Epithelial cell of proximal tubule (primary cell): ENCODE measurements at places on chromosomes 13 and 19. TPM values are rescaled to one million over a fixed set of nuclear protein-coding genes. Genes with fewer than 3 reads are reported as not detected.

TEX29 gene
- total RNA-seq = not detected in 2 replicates

ZNF135 gene
- 1.7 and 3.5 TPM in 2 replicates for total RNA-seq

CPB2 gene
- not detected in 2 replicates for total RNA-seq

LGALS14 gene
- total RNA-seq = not detected in 2 replicates

ZNF728 gene
- total RNA-seq = not detected in 2 replicates

IZUMO4 gene
- 1.0 and 5.2 TPM in 2 replicates for total RNA-seq

CALR3 gene
- total RNA-seq = not detected in 2 replicates

ATP4B gene
- not detected in 2 replicates for total RNA-seq

CEACAM7 gene
- total RNA-seq = not detected in 2 replicates

SERTM1 gene
- total RNA-seq = not detected in 2 replicates

TMEM38A gene
- total RNA-seq = 2.2 and 3.5 TPM in 2 replicates

ANKRD24 gene
- not detected in 2 replicates for total RNA-seq

NFILZ gene
- not detected in 2 replicates for total RNA-seq

IRS2 gene
- 14.0 and 14.5 TPM in 2 replicates for total RNA-seq

HS6ST3 gene
- 0.07 and 0.29 TPM in 2 replicates for total RNA-seq

GRCh38 chr13:28161370-28161769 lies 23.0 kb downstream of the PAN3 start:
- no peak for DNase-seq

DNA sequence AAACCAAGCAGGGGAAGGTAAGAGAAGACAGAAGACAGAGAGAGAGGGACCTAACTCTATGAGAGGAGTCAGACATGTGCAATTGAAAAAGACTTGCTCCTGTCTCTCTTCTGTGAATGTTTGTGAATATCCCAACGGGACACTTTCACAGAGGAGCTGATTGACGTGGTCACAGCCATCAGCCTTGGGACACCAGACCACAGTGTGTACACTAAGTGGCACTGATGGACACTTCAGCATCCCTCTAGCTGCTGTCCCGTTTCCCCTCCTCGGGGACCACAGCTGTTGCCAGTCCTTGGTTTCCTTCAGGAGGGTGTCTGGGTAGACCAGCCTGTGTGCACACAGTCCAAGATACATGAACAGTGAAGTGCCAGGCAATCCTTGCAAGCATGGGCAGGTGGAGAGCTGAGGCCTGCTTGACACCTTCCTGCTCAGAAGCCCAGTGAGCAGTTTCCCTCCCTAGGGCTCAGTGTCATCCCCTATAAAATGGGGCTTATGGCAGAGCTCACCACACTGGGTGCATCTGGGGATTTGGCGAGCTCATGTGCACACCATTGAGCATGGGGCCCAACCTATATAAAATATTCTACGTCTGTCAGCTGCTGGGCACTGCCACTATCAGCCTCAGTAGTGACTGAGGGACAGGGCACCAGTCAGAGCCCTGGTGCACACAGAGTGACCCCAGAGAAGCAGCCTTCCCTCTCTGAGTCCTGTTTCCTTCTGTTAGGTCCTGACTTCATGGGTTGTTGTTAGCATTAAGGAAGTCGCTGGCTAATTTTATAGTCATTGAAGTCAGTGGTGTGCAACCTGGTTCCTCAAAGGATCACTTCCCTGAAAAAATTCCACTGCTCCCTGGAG lies 4.3 kb upstream of the USF2 start:
- no peak for DNase-seq

DNA sequence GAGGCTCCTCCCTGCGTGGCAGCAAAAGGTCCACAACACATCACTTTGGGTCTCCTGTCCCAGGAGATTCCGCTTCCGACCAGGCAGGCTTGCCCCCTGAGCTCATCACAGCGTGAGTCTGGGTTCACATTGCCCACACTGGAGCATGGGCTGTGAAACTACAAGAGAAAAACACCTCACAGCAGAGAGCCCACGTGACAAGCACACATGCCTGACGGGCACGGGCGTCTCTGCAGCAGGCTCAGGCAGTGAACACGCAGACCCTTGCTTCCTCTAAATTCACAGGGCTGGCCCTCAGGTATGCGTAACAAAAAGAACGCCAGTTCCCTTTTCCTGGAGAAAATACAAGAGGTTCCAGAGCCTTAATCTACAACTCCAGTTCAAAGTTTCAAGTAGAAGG lies 41.9 kb downstream of the RASA3 start:
- DNase-seq = no peak

- DNase-seq = no peak
Measured at GRCh38 chr19:13382633-13382938, 123.7 kb downstream of the CACNA1A start.

GRCh38 chr13:41220401-41220800 lies 26.0 kb upstream of the KBTBD7 start:
- DNase-seq = peak; percentile 35

DNA sequence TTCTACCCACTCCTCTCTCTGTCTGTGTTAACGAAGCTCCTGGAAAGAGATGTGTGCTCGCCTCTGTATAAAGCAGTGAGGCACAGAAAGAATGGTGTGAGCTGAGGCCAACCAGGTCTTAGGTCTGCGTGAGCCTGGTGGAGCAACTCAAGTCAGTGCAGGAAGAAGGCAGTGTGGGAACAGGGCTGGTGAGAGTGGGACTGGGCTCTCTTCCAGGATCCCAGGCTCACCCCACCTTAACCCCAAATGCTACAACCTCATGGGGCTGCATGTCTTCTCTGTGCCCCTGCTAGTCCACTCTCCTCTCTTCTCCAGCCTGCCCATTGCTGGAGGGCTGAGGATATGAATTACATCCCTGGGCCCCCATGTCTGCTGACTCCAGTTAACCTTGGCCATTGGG lies 127.4 kb downstream of the DCT start:
- DNase-seq = no peak

DNA sequence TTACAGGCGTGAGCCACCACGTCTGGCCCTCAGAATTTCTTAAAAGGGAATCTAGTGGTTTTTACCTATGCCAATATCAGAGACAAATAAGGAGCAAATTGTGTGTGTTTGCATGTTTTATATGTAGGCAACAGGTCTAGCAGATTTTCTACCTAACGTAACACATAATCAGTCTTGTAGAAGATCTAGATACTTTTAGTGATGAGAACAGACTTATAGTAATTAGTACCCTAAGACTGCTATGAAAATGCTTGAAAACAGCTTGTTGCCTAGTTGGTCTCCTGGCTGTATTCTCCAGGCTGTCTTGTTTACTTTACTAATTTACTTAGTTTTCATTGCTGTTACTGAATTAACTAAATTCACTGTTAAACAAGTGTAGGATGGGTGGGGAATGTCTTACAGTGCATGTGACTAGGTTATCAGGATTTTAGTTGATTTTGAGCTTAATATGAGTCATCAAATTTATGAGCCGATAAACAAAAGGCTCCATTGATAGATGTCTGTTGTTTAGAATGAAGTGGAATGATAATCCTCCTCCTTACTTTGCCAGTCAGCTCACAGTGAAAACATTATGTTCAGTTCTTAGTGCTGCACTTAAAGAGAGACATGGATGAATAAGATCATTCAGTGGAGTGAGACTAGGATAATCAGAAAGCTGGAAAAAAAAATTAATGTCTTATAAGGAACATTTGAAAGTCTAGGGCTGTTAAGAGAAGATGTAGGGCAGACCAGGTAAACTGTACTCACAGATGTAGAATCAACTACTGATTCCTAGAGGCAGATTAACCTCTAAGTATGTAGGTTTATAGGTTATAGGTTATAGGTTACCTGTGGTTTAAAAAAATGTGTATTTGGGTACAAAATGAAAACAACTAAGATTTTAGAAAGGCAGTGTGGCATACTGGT lies 22.4 kb downstream of the GTF2F2 start:
- DNase-seq = no peak

GRCh38 chr19:1084024-1084868 lies 10.9 kb downstream of the POLR2E start:
- no peak for DNase-seq

GRCh38 chr13:96090240-96091101 lies 564 bp downstream of the HS6ST3 start:
- DNase-seq = no peak

- DNase-seq = no peak
Measured at GRCh38 chr13:35470671-35471661, 5.5 kb downstream of the MAB21L1 start.

DNA sequence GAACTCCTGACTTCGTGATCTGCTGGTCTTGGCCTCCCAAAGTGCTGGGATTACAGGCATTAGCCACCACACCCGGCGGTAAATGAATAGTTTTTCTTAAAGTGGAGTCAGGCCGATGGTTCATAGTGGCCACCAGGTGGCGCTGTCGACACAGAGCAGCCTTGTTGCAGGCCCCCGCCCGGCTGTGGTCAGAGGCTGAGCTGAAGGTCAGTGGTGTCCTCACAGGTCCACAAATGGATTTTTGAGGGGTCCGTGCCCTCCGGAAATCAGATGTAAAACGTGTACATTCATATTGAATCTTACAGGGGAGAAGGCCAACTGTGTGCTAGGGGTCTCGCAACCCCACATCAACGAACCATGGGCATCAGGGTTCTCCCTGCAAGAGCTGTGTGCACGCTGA lies 13.4 kb upstream of the WDR18 start:
- no peak for DNase-seq

- DNase-seq = peak; percentile 43
Measured at GRCh38 chr13:74675182-74675581, 541.0 kb upstream of the KLF12 start.

- DNase-seq = peak; percentile 53
Measured at GRCh38 chr19:10334588-10335351, 1.4 kb upstream of the RAVER1 start.

GRCh38 chr19:50791594-50792271 lies 1.5 kb downstream of the ACP4 start:
- no peak for DNase-seq

DNA sequence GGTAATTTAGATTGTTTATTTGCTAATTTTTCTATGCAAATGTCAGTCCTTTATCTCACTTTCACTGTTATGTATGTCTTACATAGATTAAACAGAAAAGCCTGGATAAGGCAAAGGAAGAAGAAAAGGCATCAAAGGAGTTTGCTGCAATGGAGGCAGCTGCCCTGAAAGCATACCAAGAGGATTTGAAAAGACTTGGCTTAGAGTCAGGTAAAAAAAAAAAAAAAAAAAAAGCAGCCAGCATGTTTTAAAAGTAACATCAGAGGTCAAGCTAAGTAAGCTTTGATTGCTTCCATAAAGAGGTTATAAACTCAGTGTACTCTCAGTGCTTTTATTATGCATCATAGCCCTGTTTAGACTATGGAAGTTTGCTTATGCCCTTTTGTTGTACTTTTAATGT lies 3.8 kb downstream of the WBP4 start:
- no peak for DNase-seq

DNA sequence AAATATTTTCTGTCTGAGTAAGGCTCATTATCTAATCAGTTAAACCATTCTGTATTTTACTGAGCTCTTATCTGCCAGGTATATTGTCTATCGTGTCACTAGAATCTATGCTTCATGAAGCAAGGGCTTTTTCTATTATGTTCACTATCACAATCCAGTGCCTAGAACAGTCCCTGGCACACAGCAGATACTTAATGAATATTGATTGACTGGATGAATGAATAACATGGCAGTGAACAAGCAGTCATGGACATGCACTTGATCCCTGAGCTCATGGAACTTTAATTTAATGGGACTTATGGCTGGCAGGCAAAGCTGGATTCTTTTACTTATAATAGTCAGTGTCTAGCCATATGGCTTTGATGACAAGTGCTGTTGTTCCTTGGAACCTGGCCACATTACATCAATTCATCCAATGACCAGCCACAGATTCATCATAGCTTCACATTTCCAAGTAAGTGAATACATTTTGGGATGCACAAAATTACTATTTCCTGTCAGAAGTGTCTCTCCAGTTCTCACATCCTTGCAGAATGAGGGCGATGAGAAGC lies 214.8 kb downstream of the COG6 start:
- no peak for DNase-seq

DNA sequence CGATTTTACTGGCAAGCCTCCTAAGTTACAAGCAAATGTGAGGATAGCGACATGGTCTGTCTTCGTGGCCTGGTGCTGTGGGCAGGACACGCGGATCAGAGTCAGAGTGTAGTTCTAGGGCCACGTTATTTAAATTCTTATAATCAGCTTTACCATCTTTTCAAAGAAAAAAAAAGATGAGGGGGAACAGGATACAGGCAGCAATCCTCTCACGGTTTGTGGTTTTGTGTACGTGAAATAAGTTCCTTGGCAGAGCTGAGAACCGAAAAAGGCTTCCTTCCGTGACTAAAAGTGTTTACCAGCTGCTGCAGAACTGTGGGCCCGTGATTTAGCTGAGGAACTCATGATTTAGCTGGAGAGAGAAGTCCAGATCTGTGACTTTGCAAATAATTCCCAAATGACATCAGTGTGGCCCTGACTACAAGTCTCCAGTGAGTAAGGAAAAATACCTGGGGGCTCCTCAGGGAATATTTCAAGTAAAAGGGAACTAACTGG lies 27.2 kb downstream of the RCBTB2 start:
- no peak for DNase-seq

- DNase-seq = no peak
Measured at GRCh38 chr13:101515504-101515903, 63.0 kb downstream of the ITGBL1 start.

DNA sequence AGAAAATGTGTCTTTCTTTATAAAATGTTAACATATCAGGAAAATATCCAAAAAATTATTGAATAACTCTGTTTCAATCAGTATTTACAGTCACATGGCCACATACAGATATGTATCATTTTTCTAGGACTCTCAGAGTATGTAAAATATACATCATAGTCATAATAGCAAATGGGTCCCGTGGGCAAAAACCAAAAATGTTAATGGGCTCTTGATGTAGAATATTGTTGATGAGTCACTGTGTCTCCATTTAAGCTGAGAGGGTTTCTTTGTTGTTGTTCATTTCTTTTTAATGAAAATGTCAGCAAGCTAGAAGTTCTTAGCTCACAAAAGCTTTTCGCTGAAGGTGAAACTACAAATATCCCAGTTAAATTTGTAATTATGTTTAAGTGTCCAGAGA lies 1713.1 kb upstream of the PCDH20 start:
- no peak for DNase-seq

DNA sequence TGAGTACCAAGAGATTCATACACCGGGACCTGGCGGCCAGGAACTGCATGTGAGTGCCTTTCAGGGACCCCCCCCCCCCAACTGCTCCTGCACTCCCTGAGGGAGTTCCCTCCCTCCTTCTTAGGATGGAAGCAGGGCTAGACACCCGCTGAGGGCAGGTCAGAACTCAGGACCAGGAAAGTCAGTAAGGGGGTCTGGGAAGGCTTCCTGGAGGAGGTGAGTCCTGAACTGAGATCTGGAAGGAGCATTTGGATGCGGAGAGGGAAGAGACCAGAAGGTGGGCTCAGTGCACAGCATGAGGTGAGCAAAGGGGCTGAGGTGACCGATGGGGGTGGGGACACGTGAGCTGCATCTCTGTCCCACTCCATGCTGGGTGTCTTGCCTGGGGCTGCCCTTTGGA lies 10.5 kb upstream of the HNRNPUL1 start:
- no peak for DNase-seq

- DNase-seq = peak; percentile 84
Measured at GRCh38 chr13:86324191-86324590, 525.0 kb upstream of the SLITRK6 start.

DNA sequence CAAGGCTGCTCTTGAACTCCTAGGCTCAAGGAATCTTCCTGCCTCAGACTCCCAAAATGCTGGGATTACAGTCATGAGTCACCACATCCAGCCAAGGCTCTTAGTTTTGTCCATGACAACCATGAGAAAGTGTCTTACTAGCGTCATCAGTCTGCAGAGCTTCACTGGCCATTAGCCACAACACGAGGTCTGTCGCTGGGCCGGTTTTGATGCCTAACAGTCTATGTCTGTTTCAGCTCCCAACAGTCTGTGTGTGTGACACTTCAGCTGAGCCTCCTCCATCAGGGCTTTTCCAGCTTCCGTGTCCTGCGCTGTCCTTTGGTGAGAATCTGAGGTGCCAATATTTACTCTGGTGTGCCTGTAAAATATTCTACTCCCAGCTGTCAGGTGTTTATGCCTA lies 47.6 kb downstream of the CEP89 start:
- no peak for DNase-seq

GRCh38 chr19:8336072-8336569 lies 6.9 kb downstream of the KANK3 start:
- no peak for DNase-seq
